Vagina (tissue), 2 donors: ENCODE measurements at places on chromosomes 11 and 22. TPM values are rescaled to one million over a fixed set of nuclear protein-coding genes. Genes with fewer than 3 reads are reported as not detected.

DNA sequence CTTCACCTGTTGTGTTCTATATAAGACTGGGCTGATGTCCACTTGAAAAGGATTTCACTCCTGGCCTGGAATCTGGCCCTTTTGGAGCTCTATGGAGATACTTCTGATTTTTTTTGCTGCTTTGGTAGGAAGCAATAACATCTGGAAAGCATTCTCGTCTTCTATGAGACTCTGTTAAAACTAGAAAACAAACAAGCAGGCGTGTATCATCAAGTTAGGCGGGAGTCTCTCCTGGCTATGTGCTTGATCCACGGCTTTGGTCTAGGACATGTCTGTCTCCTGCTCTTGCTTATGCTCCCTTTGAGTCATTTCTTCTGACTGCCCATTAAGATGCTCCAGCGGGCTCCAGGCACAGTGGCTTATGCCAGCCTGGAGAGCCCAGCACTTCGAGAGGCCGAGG, 121.4 kb upstream of the TTC12 start:
- no peak for DNase-seq

- no peak for DNase-seq
Observed at GRCh38 chr11:108224366-108224765, 1.5 kb downstream of the ATM start.

MYO7A gene
- total RNA-seq = 9.1 TPM

GRCh38 chr11:78795621-78796261, 221.1 kb upstream of the NARS2 start:
- no peak for DNase-seq

PAMR1 gene
- 46.7 TPM for total RNA-seq

- DNase-seq = no peak
Observed at GRCh38 chr11:126560221-126560620, 204.7 kb downstream of the ST3GAL4 start.

- DNase-seq = no peak
Observed at GRCh38 chr11:10379022-10379421, 74.1 kb downstream of the ADM start.

DNA sequence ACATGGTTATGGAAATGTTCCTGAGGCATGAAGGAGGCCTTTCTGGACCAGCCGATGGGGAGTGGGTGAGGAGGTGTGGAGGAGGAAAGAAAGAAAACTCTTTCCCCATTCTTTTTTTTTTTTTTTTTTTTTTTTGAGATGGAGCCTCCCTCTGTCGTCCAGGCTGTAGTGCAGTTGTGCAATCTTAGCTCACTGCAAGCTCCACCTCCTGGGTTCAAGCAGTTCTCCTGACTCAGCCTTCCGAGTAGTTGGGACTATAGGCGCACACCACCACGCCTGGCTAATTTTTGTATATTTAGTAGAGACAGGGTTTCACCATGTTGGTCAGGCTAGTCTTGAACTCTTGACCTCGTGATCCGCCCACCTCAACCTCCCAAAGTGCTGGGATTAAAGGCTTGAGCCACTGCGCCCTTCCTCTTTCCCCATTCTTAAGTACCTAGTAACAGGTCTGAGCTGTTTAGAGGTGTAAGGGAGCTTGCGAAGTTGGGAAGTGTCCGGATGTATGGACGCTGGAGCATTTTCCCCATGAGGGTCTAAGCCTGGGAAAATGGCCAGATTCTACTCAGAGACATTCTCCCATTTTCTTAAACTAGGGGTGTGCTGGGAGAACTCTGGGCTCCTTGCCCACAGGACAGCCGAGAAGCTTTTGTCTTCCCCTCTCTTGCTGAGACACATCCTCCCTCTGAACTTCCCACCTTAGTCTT, 135.8 kb downstream of the TEAD1 start:
- DNase-seq = no peak

SPCS2 gene
- 26.0 TPM for total RNA-seq

- no peak for DNase-seq
Observed at GRCh38 chr11:126034039-126034932, 28.4 kb downstream of the CDON start.
